ENCODE measurements at places on chromosomes 2 and 18.

DNA sequence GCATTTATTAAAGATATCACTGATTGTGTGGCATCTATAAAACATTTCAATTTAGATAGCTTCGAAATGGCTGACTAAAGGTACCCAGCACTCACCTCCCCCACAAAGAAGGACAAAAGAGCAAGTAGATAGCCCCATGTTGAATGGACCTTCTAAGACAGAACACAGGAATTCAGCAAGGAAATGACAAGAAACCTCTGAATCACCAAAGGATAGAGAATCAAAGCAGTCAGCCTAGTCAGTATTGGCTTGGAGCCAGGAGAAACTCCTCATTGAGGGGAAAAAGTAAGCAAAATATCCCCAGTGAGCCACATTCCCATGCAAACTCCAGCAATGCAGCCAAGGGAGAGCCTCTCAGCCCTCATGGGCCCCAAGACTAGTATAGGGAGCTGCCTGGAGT is 113.7 kb downstream of the BARD1 start:
- DNase-seq = peak; percentile 16

DNA sequence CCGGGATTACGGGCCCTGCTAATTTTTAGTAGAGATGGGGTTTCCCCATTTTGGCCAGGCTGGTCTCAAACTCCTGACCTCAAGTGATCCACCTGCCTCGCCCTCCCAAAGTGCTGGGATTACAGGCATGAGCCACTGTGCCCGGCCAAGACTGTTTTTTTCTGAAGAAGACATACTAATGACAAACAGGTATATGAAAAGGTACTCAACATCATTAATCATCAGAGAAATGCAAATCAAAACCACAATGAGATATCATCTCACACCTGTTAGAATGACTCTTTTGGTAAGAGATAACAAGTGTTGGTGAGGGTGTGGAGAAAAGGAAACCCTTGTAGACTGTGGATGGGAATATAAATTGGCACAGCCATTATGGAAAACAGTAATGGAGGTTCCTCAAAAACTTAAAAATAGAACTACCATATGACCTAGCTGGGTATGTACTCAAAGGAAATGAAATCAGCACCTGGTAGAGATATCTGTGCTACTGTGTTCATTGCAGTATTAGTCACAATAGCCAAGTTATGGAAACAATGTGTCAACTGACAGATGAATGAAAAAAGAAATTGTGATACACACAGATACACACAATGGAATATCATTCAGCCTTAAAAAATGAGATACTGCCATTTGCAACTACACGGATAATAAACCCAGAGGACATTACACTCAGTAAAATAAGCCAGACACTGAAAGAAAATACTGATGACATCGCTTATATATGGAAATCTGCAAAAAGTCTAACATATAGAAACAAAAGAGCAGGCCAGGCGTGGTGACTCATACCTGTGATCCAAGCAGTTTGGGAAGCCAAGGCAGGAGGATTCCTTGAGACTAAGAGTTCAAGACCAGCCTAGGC is 20.8 kb downstream of the SOS1 start:
- DNase-seq = peak; percentile 22

DNA sequence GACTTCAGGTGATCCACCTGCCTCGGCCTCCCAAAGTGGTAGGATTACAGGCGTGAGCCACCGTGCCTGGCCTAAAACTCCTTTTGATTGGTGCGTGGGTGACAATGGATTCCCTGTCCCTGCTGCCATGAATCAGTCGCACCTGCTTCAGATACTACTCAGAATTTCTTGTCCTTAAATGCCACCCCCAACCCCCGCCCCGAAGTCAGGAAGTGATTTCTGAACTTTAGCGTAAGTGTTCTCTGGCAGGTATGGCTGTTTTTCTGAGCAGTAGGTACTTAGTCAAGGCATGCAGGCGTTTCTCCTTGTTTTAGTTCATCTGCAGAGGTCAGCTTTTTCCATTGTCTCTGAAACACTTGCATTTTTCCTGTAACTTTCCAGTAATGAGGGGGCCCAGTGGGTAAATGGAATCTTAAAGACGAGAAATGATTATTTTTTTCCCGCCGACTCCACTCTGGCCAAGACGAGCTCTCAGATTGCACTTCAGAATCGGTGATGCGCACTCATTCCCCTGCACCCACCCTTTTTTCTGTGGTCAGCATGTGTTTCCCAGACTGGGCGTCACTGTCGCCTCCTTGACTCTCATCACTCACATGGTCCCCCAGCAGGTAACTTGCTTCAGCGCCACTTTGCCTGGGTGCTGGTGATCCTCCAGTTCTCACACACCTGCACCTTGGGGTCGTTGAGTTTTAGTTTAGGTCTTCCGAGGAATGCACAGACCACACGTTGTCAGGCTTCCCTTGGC is 179.7 kb downstream of the GBX2 start:
- no peak for DNase-seq

DNA sequence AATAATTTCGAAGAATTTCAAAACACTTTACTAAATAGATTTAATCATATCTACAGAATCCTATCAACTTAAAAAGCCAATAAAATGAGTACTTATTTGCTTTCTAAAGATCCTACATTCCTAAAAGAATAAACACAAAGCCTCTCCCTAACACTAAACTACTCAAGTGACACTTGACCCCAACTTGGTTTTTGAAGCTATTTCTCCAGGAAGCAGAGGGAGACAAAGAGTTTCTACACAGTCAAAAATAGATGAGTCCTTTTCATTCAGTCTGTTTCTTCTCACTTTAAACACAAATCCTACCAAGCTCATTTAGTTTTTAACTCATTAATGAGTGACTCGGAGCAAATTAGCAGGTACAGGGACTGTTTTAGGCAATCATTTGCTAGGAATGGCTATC is 2.1 kb downstream of the ATL2 start:
- peak; percentile 15 for DNase-seq

- no peak for DNase-seq
These were observed 584.3 kb downstream of the ADCYAP1 start for GRCh38 chr18:1488957-1489356.

- DNase-seq = no peak
These were observed 244.8 kb downstream of the BABAM2 start for GRCh38 chr2:28135324-28135723.

- no peak for DNase-seq
These were observed 28.7 kb downstream of the SH2D6 start for GRCh38 chr2:85447222-85447585.

DNA sequence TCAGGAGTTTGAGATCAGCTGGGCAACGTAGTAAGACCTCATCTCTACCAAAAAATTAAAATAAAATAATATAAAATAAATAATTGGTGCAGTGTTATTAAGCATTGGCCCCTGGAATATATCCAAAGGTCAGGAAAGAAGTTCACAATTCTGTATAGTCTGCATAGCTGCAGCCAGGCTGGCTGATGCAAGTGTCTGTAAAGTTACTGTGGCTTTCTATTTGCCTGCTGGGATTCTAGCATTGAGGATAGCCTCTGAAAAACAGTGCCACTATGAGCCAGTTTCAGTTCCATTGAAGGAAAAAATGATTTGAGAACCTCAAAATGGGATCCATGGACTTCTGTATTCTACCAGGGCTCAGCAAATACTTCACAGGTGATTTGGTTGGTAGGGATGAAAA is 208.6 kb downstream of the PARD3B start:
- peak; percentile 32 for DNase-seq

- DNase-seq = no peak
These were observed 292.1 kb downstream of the SOX11 start for GRCh38 chr2:5984273-5984655.

GRCh38 chr2:124609667-124610066 is 584.6 kb downstream of the CNTNAP5 start:
- DNase-seq = no peak

DNA sequence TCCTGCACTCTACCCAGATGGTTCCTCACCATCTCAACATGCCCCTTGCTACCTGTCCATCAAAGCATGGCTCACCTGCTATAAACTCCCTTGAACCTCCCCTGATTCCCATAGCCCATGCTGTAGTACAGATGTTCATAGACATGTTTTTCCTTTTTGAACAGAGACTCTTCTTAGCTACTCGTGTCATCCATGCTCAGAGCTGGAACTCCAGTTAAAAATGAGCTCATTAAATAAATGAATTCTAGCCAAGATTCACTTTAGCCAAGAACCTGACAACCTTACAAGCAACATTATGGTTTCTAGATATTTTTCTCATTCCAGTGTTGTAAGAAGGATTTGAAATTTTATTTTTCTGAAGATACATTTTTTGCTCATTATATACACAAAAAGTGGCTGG is 65.0 kb downstream of the SCG2 start:
- DNase-seq = no peak

GRCh38 chr2:238640486-238640885 is 207.4 kb upstream of the TWIST2 start:
- DNase-seq = no peak

- DNase-seq = peak; percentile 98
These were observed 47.7 kb downstream of the OSBPL6 start for GRCh38 chr2:178241844-178242551.

- no peak for DNase-seq
These were observed 526.3 kb upstream of the LRRTM1 start for GRCh38 chr2:80830891-80831290.

DNA sequence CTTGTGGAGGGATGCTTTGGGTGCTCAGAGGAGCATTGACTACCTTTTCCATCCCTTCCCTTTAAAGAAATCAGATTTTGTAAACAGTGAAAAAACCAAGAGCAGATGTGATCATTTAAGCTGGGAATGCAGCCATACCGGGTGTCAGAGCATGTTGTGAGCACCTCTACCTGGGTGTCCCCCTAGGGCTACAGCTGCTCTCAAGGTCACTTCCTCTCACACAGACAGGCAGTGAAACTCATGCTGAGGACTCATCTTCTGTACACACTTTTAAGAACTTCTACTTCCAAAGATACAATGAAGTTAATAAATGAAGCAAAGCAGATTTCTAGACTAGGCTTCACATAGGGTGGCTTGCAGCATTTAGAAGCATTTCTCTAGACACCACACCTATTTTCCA is 48.4 kb upstream of the FRZB start:
- DNase-seq = no peak

- DNase-seq = no peak
These were observed 20.0 kb upstream of the ITGB6 start for GRCh38 chr2:160220026-160220425.

GRCh38 chr2:115833196-115833595 is 1390.8 kb downstream of the DPP10 start:
- no peak for DNase-seq

DNA sequence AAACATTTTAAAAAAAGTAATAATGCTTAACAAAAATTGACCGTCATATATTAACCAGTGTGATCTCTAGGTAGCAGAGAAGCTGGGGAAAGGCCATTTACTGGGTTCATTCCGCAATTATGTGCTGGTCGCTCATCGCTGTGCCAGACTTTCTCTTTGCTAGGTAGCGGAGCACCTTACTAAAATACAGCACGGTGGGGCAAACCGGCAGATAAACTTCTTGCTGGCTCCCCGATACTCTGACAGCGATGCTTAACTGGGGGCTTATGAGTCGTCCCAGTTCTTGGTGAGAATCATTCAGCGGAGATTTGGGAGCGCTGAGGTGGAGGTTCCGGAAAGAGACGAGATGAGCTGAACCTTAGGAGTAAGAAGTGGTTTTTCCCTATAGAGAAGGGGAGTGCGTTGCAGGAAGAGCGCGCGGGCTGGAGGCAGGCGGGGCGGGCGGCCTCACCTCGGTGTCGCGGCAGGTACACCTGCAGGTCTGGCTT is 605 bp downstream of the C2orf68 start:
- DNase-seq = no peak

- DNase-seq = no peak
These were observed 18.9 kb downstream of the NCAPH start for GRCh38 chr2:96354492-96354891.

DNA sequence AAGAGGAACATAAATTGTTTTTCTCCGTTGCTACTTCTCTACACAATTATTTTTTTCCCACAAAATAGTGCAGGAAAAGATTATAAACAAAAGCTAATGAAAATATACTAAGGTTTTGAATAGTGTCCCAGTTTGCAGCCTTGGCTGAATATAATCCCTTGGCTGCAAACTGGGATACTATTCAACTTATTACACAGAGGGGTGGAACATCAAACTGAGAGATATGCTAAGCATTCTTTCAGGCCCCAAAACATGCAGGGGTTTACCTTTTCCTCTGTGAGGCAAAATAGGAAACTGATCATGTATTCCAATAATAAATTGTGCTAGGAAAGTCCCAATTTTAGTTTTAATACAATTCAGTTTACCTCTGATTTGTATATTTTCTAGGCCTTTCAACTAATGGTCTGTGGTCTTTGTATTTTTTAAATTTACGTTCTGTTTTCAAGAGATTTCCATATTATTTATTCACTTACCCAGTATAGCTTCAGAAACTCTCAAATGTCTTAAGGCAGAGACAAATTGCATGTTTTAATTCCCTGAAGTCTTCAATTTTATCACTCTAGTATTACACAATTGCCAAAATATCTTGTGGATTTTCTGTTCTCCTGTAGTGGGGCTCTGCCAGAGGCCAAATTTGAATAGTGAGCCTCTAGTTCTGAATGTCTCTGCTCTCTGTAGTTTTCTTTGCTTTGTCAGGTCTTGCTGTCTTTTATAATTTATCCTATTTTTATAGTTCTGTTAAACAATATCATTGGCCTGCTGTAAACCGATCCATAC is 63.9 kb downstream of the PPP1R1C start:
- DNase-seq = peak; percentile 35

GRCh38 chr2:230423851-230424458 is 8.0 kb downstream of the SP100 start:
- DNase-seq = peak; percentile 40

DNA sequence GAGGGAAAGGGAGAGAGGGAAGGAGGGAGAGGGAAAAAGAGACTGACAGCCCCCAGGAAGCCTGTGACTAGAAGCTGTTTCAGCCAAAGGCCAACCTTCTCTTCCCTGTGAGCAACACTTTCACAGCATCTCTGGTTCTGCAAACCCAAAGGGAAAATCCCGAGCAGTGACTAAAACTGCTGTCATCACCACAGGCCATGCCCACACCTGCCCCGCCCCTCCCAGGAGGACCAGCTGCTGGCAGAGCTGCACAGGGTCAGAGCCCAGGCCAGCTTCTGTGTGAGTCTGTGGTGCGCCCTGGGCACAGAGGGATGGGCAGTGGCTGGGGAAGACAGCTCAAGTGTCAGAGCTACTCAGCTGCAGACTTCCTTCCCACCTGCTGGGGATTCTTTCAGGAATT is 64.9 kb upstream of the OTOS start:
- DNase-seq = peak; percentile 88

- DNase-seq = peak; percentile 44
These were observed 234.9 kb upstream of the RASGRP3 start for GRCh38 chr2:33241581-33241980.
